ENCODE measurements at places on chromosomes 12 and 14.
A peak's percentile ranks its signal among the peaks of the same experiment; 100 is the strongest.

GRCh38 chr14:38818555-38818954 is 284.5 kb downstream of the SEC23A start:
- DNase-seq: no peak

DNA sequence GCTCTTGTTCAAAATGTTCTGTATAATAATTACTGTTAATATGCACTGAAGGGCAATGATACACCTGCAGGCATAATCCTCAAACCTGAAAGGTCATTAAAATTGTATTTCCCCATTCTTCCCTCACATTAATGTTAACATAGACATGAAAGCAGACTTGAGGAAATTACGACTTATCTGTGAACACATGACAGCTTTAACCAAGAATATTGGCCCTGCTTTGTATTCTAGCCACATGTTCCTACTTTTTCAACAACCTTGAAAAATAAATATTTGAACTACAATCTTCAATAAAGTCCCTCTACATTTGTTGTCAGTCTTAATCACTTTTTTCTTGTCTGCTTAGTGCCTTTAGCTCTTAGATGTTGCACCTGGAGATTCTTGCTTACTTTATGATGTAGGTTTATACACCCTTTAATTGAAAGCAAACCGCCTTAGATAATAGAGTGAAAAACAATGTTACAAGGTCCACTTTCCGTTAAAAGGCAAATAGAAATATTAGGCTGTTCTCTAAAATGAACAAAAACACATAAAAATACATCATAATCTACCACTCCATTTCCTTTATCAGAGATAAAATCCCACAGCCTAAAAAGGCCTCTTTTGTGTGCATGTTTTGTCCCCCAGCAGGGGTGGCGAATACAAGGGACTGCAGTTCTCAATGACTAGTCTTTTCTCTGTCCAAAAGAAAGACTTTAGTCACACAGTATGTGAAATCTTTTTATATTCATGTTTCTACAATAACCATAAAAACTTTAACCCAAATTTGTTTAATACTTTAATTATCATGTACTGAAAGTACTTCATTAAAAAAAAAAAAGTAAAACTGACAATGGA is 55.9 kb downstream of the ZFC3H1 start:
- DNase-seq: no peak

DNA sequence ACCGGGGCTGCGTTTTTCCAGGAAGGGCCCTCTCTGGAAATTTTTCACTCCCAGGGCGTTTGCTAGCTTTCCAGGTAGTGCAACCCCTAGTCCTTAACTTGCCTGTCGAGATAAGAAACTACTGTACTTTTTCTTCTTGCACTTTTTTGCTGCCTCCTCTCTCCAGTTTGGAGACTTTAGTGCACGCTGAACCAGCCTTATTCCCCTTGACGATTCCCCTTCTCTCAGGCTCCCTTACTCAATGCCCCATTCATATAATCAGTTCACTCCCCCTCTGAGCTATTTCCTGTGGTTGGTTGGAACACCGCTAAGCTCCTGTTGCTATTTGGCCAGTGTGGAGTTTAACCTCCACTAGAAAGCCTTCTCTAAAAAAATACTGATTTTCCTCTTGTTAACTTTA is 682 bp downstream of the CREBL2 start:
- DNase-seq: no peak

- DNase-seq: no peak
Observed at GRCh38 chr12:107196681-107197080, 103.3 kb upstream of the CRY1 start.

- no peak for DNase-seq
Observed at GRCh38 chr14:99173086-99173485, 98.9 kb downstream of the BCL11B start.

GRCh38 chr12:65171870-65172269 is 2.5 kb downstream of the LEMD3 start:
- DNase-seq: no peak

DNA sequence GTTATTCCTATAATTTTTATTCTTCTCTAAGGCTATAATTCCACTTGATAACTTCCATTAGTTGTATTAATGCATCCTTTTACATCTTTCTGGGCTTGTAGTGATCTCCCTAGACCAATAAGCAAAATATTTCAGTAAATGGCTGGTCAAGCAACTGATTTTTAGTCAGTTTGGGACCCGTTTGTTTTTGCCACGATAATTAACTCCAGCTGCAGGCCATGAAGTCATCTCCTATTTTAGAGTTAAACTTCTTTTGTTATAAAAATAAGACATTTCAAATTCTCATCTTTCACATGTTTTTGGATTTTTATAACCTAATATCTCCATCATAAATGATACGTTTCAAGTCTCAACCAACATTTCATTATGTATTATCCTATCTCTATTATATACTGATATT is 49.4 kb downstream of the MAGOHB start:
- DNase-seq: no peak

DNA sequence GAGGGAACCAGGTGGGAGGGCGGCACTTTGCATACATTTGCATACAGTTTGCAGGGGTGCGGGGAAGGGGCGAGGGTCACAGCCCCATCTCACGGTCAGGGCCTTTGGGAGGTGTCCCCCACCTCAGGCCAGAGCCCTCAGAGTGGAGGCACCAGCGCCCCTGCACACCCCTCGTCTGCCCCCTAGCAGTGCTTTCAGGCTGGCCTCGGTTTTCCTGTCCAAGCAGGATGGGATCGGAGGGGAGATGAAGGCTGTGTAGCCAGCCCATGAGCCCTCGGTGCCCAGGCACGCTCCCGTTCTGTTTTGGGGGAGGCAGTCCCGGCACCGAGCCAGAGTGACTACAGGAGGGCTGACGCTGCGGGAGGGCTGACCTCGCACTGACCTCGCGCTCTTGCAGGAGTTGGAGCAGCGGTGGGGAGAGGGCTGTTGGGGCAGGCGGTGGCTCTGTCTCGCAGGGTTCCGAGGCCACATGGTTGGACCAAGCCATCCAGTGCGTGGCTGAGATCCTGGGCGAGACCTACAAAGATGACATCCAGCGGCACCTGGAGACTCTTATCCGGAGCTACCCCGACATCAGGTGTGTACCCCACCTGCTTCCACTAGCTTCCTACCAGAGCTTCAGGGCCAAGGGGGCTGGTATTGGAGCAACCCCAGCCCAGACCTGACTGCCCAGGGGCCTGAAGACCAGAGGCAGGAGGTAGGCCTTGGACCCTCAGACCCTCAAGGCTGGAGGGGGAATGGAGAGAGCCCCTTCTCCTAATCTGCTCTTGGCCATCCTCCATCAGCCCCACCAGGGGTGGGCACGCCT is 13.6 kb downstream of the EXOC3L4 start:
- no peak for DNase-seq

GRCh38 chr14:56331592-56332216 is 213.5 kb downstream of the PELI2 start:
- no peak for DNase-seq

GRCh38 chr14:51353901-51354300 is 113.9 kb downstream of the TMX1 start:
- DNase-seq: no peak

- no peak for DNase-seq
Observed at GRCh38 chr12:124577986-124578385, 10.6 kb upstream of the NCOR2 start.

DNA sequence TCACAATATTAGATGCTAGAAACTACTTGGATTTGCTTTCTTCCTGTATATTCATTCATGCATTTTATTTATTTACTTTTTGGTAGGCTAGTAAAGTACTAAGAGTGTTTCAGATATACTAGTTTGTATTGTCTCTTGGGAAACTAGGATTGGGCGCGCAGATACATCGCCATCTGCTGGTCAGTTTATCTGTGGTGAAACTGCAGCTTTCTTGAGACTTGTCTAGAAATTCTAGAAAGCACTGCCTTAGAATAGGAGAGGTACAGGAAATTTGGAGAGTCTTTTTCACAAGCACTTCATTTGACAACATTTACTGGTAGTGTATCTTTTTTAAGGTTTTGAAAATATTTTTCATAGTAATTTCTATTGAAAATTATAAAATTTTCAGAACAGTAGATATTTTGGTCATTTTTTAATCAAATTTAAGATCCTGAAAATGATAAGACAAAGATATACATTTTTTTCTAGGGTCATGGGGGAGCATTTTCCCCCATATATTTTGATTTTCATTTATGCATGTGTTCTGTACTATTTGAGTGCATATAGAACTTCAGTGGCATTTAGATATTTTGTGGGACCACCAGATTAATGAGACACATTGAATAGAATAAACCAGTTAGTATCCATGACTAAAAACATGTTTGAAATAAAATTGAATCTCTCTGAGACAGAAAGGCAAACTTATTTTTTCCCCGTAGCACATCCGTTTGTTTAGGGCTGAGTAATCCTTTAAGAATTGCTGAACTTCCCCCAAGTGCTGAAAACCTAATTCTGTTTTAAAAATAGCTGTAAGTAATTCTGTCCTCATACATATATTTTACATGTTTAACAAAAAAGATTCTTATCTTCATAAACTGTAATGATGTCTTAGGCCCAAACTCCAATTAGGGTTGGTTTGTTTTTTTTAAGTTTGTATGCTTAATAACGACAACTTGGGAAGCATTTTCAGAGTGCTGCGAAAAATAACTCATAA is 44.5 kb downstream of the SLC38A6 start:
- DNase-seq: peak; percentile 16

GRCh38 chr12:42104087-42104486 is 40.6 kb downstream of the GXYLT1 start:
- DNase-seq: no peak

GRCh38 chr12:122385171-122386016 is 37.1 kb downstream of the CLIP1 start:
- DNase-seq: no peak

GRCh38 chr12:71746974-71747611 is 7.6 kb upstream of the RAB21 start:
- peak; percentile 26 for DNase-seq

DNA sequence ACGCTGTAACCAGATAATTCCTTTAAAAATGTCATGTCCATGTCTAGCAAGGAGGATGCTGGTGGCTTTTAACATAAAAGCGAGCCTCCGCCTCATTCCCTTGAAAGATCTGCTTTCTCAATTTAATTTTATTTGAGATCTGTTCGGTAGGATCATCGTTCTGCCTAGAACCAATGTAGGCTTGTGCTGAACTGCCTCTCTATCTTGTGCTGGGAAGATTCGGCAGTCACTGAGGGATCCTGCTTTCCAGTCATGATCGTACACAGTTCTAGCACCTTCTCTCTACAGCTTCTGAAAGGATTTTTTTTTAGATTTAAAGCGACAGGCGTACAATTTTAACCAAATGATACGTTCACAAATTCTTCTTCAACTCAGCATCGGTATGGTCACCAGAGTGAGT is 54.3 kb downstream of the PEBP1 start:
- DNase-seq: no peak

- DNase-seq: no peak
Observed at GRCh38 chr12:4139191-4139590, 134.4 kb upstream of the CCND2 start.

- DNase-seq: no peak
Observed at GRCh38 chr14:49249022-49249421, 337.2 kb downstream of the RPS29 start.

- DNase-seq: no peak
Observed at GRCh38 chr14:35632271-35632670, 98.3 kb downstream of the INSM2 start.

- no peak for DNase-seq
Observed at GRCh38 chr14:105616802-105617192, 90.4 kb downstream of the TMEM121 start.

DNA sequence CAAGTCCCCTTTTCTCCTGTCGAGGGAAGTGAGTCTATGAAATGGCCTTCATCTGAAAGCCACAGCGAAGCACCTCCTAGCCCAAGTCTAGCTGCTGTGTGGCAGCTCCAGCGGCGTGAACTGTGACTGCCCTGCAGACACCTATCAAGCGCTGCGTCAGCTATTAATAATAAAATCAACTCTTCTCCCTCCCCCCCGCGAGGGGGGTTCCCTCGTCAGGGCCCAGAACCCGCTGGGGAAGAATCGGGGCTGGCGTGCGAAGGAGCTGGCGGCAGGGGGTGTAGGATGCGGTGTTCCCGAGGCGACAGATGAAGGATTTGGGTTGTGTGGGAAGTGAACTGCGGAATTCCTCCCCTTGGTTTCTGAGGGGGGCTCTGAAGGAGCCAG is 662 bp upstream of the ATP2A2 start:
- peak; percentile 47 for DNase-seq

DNA sequence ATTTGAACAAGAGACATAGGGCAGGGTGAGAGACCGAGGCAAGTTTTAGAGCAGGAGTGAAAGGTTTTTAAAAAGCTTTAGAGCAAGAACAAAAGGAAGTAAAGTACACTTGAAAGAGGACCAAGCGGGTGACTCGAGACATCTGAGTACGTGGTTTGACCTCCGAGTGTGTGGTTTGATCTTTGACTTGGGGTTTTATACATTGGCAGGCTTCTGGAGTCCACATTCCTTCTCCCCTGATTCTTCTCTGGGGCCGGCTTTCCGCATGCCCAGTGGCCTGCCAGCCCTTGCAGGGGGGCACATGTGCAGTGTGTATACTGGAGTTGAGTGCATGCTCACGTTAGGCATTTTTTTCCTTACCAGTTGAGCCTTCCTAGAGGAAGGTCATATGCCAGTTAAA is 96.3 kb downstream of the SLC15A4 start:
- no peak for DNase-seq

DNA sequence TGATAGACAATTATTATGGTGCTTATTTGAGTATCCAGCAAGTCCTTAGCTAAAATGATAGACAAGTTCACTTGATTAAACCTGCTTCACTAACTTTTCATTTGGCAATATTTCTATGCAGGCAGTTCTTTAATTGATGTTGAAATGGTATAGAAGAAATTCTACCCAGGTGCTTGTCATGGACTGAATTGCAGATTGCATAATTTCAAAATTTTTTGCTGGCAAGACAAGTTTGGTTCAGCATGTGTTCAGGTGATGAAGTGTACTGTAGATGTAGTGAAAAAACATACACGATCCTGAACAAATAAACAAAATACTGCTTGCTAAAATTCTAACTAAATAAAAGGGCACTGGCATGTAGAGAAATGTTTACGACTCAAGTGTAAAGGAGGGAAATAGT is 189.0 kb downstream of the FOXA1 start:
- DNase-seq: no peak

DNA sequence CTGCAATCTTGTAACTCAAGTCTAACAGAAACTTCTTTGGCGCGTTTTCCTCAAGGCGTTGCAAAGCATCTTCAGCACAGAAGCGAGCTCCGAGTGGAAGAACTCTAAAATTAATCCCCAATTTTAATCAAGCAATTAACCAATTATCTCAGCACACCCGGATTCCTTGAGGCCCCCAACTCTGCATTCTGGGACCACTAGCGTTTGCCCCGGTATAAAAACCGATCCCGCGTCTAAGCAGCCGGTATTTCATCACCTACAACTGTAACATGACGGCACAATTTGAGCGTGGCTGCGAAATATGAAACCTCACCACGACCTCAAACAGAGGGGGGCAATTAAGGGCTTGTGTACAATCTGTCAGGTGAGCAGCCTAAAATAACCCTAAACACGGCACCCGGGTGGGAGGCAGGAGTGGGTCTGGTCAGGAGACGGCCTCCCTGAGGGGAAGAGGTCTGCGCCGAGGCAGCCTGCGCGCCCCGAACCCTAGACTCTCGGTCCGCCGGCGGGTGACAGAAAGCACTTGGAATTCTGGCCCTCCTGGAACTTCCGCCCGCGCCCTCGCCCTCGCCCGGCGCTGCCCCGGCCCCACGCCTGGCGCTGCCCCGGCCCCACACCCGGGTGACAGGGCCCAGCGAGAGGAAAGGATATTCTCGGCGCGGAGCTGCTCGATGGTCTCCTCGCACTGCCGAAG is 594 bp downstream of the ZCCHC8 start:
- DNase-seq: peak; percentile 5

- no peak for DNase-seq
Observed at GRCh38 chr12:94872007-94872653, 131.4 kb downstream of the NDUFA12 start.
